ENCODE measurements at places on chromosomes 2 and 18.

- DNase-seq: no peak
These were observed 89.2 kb downstream of the STPG4 start for GRCh38 chr2:47065771-47066380.

GRCh38 chr2:26737221-26737620, 26.9 kb upstream of the SLC35F6 start:
- DNase-seq: no peak

DNA sequence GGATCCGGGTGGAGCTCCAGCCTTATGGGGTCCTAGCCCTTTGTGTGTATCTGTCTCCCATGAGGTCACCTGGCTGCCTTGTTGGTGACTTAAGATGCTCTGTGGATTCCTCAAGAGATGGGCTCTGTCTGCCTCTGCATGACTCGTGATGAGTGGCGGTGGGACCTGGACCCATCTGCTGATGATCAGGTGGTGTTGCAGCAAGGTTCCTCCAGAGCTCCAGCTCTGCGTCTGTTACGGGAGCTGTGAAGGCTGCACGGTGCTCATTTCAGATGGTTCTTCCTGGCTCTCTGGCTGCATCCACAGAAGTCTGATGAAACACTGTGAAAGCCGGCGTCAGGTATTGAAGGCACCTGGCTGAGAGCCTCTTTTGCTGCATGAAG, 2.4 kb downstream of the AGAP1 start:
- DNase-seq: no peak

GRCh38 chr2:240615820-240616547, 9.3 kb upstream of the GPR35 start:
- no peak for DNase-seq

DNA sequence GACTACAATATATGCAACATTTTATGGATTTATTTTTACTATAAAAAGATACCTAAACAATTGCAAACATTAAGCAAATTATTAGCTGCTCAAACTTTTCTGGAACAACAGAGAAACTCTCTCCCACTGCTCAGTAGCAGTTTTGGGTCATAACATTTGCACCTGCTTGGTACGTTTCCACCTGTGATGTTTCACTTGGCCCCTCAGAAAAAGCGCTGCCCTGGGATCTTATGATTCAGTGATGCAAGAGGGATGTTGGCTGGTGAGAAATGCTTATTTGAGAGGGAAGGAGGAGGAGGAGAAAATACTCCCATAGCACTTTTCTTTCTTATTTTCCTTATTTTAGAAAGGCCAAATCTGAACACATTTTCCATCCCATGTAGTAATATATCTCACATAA, 9.2 kb downstream of the IRS1 start:
- no peak for DNase-seq

DNA sequence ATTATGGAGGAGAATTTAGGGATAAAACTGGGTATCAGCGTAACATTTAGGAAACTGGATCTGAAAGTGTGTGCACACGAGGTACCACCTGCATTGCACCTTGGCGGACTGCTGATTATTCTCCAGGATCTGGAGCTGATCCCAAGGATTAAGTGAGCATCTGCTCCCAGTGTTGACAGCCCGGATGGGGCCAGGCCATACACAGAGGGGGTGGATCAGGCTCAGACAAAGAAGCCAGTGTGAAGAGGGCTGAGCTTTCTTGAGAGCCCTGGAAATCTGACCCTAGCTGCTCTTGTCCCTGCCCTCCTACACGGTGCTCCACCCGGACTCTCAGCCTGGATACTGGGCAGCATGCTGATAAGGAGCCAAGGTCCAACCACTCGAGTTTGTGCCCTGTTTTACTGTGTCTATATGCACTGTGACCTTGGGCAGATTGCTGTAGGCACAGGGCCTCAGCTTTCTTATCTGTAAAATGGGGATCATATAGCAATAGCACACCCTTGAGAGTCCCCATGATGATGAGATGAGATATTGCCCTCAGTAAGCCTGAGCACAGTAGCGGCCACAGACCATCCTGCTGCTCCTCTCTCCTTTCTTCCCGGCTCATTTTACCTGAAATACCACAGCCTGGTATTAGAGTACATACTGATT, 396.8 kb upstream of the CELF4 start:
- no peak for DNase-seq

- no peak for DNase-seq
These were observed 148.8 kb upstream of the DLGAP1 start for GRCh38 chr18:4603955-4604354.

DNA sequence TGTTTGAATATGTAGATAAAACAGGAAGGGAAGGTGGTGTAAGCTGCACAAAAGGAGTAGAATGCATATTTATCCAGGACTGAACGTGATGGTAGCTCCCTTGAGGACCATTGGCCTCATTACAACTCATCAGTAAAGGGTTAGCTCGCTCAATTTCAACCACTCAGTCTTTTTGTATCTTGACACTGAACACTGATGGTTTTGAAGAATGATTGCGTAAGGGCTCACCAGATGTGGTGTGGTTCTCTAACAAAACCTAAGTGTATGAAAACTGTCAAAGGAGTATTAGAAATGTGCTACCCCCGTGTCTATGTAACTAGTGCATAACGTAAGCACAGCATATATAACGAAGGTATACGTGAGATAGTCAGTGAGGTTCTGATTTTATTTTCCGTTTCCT, 272.4 kb upstream of the THSD7B start:
- DNase-seq: no peak

DNA sequence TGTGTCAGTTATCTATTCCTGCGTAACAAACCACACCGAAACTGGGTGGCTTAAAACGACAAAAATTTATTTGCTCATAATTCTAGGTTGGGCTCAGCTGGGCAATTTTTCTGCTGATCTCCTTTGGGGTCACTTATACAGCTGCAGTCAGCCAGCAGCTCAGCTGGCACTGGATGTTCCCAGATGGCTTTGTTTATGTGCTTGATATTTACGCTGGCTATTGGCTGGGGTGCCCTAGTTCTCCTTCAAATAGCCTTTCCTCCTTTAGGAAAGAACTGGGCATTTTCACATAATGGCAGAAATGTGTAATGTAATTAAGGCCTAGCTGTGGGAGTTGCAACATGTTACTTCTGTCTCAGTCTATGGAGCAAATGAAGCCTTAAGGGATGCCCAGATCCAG, 142.2 kb downstream of the B3GNT2 start:
- DNase-seq: no peak

- DNase-seq: no peak
These were observed 57.2 kb downstream of the CDC42EP3 start for GRCh38 chr2:37614061-37614738.

- no peak for DNase-seq
These were observed 70.0 kb downstream of the TBR1 start for GRCh38 chr2:161486111-161486510.

DNA sequence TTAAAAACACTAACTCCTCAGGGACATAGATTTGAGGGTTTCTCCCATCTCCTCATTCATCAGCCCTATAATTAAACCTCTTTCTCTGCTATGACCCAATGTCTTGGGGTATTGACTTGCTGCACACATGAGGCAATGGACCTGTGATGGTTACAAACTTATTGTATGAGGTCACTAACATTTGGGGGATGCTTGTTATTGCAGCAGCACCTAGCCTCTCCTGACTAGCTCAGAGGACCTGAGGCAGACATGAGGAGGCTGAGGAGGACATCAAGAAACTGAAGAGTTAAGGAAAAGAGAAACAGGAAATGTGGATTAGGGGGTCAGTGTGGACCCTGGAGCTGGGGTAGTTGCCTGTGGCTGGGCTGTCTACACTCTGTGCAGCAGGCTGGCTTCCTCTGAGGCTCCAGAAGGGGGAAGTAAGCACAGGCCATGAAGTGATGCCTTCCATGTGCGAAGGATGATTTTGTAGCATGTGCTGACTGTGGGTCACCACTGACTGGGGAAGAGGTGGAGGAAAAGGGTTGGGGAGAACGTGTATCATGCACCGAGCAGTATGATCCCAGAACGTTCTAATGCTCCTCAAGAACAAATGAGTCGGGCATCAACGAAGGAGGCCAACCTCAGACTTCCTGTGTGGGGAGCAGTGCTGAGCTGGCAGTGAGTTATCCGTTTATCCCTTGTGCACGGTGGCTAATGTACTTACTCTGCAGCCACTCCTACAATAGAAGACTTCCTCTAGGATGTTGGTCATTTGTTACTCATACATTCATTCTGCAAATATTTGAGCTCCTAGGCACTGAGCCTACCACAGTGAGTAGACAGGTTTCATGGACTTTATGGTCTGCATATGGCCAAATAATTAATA, 42.1 kb upstream of the RFX8 start:
- no peak for DNase-seq

GRCh38 chr2:145918951-145919350, 1399.0 kb upstream of the ZEB2 start:
- no peak for DNase-seq

GRCh38 chr2:68196120-68196716, 38.5 kb downstream of the PNO1 start:
- no peak for DNase-seq

DNA sequence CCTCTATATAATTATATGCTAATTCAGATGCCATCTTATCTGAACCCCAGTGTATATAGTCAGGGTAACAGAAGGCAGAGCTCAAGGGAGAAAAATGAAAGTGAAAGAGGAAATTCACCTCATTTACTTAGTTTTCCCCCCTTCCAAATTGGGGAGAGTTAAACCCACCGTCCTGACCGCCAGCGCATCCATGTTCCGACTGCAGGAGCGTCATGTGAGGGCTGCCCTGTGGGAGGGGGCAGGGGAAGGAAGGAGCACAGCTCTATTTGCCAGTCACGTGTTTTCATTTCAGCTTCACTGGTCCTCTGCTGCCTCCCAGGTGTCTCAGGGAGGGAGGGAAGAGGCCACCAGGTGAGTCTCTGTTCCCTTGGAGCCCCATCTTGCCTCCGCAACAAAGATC, 13.2 kb downstream of the CNNM4 start:
- no peak for DNase-seq

GRCh38 chr18:8319798-8320489, 289.3 kb upstream of the RAB12 start:
- DNase-seq: no peak

DNA sequence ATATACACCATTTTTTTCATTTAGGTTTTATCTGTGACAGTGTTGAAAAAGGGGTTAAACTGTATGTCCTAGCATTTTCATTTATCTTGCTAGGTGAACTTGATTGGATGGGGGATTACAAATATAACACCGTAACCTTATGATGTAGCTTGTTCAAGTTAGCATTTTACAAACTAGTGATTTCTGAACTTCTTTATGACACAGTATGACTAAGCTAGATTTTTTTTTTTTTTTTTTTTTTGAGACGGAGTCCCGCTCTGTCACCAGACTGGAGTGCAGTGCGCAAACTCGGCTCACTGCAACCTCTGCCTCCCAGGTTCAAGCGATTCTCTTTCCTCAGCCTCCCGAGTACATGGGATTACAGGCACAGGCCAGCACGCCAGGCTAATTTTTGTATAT, 47.1 kb downstream of the KCMF1 start:
- DNase-seq: no peak

DNA sequence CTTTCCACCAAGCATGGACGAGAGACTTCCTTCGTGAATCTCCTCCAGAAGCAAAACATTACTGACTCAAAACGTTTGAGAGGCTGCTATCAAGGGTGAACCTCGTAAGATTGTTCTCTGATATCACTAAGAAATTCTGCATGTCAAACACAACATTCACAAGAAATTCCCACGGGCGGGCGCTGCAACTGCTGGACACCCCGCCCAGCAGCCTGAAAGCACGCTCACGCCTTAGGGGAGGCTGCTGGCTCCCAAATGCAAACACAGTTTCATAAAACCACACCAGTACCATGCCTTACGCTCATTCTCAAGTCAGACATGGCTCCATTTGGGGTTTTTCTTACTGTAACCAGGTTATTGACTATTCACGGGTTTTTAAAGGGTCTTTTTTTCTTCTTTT, 39.0 kb downstream of the MBP start:
- no peak for DNase-seq

GRCh38 chr2:146734042-146734820, 1110.6 kb upstream of the ACVR2A start:
- no peak for DNase-seq

DNA sequence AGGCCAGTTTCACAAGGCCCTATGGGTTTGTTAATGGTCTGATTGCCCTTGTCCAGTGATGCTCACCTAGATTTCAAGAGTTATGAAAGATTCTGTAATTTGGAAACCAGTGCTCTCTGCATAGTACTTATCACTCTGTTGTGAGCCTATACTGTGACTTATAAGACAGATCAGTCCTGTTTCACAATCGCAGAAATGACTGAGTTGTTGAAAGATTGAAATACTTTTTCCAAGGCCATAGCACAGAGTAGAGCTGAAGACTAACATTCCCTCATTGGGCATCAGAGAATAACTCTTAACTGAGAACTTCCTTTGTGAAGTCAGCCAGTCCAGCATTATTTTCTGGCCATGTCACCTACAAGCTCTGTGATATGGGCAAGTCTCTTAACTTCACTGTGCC, 44.0 kb downstream of the CCDC85A start:
- no peak for DNase-seq

- no peak for DNase-seq
These were observed 53.2 kb downstream of the NYAP2 start for GRCh38 chr2:225452677-225453076.

DNA sequence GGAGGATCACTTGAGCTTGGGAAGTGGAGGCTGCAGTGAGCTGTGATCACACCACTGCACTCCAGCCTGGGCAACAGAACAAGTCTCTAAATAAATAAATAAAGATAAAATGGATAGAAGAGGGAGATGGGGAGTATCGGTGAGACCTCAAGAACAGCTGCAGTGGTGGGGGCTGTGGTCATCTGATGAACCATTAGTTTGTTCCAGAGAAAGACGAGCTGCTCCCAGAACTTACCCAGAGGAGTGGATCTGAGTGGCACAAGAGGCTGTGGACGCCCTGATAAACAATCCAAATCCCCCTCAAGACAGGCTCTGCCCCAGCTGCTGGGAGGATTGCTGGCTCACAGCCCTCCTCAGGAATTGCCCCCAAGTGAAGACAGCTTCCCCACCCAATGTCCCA, 26.7 kb downstream of the TMEM127 start:
- no peak for DNase-seq

DNA sequence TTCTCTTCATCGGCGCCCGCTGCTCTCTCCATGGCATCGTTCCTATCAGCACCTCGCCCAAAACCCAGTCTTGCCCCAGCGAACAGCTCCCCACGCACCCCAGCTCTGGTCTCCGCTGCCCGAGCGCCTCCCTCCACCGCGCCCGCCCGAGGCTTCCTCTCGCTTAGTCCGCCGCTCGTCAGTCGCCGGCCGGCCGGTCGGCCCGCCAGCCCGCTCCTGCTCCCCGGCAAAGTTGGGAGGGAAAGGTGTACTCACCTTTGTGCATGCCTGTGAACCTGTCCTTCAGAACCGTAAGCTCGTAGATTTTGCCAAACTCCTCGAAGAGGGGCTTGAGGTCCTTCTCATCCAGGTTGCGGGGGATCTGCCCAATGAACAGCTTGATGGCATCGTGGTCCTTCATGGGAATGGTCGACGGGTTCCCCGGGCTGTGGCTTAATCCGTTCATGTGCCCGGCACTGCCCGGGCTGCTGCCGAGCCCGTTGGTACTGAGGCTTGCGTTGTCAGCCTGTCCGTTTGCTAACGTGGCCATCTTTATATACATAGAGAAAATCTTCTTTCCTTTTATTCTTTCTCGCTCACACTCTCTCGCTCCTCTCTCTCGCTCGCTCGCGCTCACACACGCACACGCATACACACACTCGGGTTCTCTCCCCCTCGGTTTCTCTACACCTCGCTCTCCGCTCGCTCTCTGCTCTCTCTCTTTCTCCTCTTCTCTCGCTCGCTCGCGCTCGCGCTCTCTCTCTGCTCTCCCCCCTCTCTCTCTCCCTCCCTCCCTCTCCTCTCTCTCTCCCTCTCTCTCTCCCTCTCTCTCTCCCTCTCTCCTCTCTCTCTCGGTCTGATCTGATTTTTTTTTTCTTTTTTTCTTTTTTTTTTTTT, at the start of gene CELF4:
CELF4 (minus strand) TSS at position 698 of the 876 bp plus-strand sequence.
- DNase-seq: no peak

- DNase-seq: no peak
These were observed 27.0 kb downstream of the ENOSF1 start for GRCh38 chr18:685438-685837.

All from GM12892 (cell line).